MCF 10A (cell line): ENCODE measurements at places on chromosomes 4 and X. TPM values are rescaled to one million over a fixed set of nuclear protein-coding genes. Genes with fewer than 3 reads are reported as not detected.

DNA sequence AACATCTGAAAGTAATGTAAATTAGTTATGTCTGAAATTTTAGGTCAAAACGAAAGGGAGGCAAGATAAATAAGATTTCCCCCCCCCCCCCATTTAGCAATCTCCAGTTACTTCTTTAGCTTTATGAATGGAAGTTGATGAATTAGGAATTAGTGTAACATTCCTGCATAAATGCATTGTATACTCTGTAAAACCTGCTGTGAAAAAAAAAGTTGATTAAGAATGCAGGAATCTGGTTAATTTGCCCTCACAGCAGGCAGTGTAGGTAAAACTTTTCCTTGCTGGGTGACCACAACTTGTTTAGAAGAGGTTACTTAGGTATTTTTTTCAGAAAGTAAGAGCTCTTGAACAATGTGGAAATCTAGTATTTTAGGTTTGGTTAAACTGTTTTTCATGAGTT, 15.3 kb downstream of the LARP7 start:
- H3K27ac ChIP-seq, result no peak overlapping the region
- H3K4me3 ChIP-seq, result no peak overlapping the region

DNA sequence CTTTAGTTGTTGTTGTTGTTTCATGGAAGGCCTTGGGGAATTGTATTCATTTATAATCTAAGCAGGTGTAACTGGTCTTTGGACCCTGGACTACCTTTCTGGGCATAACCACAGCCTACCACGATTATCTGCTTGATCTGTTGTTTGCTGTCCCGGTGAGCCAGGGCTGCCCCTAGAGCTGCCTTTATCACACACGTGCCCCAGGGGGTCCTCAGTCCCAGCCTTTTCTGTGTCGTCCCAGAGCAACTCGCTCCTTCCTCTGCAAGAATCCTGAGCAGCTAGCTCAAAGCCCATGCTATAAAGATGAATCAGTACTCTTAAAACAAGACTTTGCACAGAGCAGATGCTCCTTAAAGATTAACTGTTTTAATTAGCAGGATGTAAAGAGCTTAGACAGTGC, 273.2 kb downstream of the EVC2 start:
- no peaks in the 10 kb centered on the region for H3K27me3 ChIP-seq
- no peaks in the 10 kb centered on the region for H3K4me1 ChIP-seq
- H3K27ac ChIP-seq, result no peak overlapping the region
- H3K4me3 ChIP-seq, result no peak overlapping the region
- DNase-seq, result no peak

- H3K27ac ChIP-seq, result no peak overlapping the region
- H3K36me3 ChIP-seq, result peaks cover 16% of the 10 kb centered on the region
- no peak overlapping the region for H3K4me3 ChIP-seq
- no peaks in the 10 kb centered on the region for H3K4me1 ChIP-seq
- no peak for DNase-seq
These were observed 11.6 kb upstream of the EOLA2 start for GRCh38 chrX:149949743-149950436.

The PGAM4 gene
- total RNA-seq, result not detected in 2 replicates

The PYURF gene
- 80.9 and 82.5 TPM in 2 replicates for total RNA-seq

The NDST3 gene
- total RNA-seq, result not detected in 2 replicates

The FAM133A gene
- total RNA-seq, result not detected in 2 replicates

The SLC10A4 gene
- not detected in 2 replicates for total RNA-seq

The HCCS gene
- total RNA-seq, result 39.3 and 41.0 TPM in 2 replicates

DNA sequence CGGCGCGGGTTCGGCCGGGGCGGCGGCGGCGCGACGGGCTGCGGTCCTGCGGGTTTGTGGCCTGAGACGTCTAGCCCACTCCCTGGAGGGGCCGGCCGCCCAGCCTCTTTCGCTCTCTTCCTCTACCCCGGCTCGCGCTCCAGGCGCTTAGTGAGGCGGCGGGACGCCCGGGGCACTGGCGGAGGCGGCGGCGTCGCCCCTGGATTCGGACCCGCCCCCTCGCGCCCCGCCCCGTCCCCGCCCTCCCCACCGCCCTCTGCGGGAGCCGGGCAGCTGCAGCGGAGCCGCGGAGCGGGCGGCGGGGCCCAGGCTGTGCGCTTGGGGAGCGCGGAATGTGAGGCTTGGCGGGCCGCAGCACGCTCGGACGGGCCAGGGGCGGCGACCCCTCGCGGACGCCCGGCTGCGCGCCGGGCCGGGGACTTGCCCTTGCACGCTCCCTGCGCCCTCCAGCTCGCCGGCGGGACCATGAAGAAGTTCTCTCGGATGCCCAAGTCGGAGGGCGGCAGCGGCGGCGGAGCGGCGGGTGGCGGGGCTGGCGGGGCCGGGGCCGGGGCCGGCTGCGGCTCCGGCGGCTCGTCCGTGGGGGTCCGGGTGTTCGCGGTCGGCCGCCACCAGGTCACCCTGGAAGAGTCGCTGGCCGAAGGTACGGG, at the start of gene BMP2K:
BMP2K (plus strand) TSS at position 272 of the 650 bp plus-strand sequence; CDS start at position 466, 194 bp downstream.
- H3K4me3 ChIP-seq, result peak within 1 kb of the TSS; percentile 94
- no peaks in the 10 kb centered on the region for H3K27me3 ChIP-seq

The SASH3 gene
- total RNA-seq, result not detected in 2 replicates

The KCND1 gene
- 0.86 and 1.8 TPM in 2 replicates for total RNA-seq

DNA sequence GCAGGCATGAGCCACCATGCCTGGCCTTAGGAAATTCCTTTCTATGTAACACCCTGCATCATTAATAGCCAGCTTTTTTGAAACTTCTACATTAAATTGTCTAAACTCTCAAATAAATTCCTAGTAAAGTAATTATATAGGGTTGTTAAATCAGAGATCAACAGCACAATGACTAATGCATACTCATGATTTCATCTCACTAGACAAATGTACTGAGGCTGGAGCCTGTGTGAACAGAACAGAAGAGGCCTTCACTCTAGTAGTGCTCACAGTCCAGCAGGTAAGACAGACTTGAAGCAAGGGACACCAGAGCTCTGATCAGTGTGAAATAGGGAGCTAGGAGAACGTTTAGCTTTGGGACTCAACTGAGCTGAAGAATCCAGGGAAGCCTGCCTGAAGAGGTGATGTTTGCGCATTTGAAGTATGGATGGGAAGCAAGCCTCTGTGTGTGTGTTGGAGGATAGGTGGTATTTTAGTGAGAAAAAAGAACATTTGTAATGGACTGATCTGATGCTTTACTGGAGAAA, 3.9 kb downstream of the ZFP42 start:
- H3K4me1 ChIP-seq, result peaks cover 15% of the 10 kb centered on the region
- no peak overlapping the region for H3K4me3 ChIP-seq
- H3K36me3 ChIP-seq, result no peaks in the 10 kb centered on the region
- H3K27me3 ChIP-seq, result no peaks in the 10 kb centered on the region
- DNase-seq, result no peak

DNA sequence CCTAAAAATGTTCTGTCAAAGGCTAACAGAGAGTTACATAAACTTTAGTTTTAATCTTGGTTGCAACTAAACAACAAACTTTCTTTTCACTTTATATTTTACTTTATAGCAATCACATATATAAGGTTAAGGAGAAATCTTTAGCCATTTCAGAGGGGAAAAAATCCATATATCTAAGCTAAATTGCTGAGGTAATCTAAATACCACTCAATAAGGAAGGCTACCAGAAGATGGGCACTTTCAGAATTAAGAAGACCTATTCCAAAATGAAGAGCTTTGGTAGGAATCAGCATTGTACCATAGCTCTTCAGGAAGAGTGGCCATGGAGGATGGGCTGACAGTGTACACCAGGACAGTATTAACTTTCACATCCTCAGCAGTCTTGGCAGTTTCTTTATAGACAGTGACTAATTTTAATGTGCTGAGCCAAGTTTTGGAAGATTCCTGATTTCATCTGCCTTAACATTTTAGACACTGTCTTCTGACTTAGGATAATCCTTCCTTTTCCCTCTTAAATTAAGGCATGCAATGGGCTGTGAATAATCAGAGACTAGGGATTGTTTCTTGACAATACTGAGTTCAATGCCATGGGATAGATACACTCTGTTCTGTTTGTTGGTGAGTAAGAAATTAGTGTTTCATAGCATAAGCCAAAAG, 7.1 kb downstream of the FAT4 start:
- H3K4me1 ChIP-seq, result peaks cover 38% of the 10 kb centered on the region
- peak overlapping the region; percentile 79 for H3K27ac ChIP-seq
- H3K36me3 ChIP-seq, result no peaks in the 10 kb centered on the region
- peak overlapping the region; percentile 61 for H3K4me3 ChIP-seq
